ENCODE measurements at places on chromosomes 2 and 18.

DNA sequence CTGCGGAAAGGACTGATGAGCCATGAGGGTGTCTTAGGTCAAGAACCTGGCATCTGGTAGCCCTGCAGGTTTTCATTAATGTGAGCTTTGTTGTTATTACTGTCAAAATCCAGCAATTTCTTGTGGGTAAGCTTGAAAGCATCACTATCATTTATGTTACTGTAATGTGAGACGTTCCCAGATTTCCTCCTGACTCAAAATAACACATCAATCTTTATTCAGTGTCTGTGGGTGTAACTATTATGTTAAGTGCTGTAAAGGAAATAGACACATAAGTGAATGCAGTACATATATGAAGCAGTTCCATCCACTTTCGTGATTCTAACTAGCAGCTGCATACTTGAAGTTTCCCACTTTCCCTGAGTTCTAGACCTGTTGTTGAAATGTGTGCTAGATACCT lies 89.8 kb downstream of the FHOD3 start:
- DNase-seq, result no peak

- DNase-seq, result no peak
Measured at GRCh38 chr2:72211350-72211749, 63.7 kb upstream of the CYP26B1 start.

DNA sequence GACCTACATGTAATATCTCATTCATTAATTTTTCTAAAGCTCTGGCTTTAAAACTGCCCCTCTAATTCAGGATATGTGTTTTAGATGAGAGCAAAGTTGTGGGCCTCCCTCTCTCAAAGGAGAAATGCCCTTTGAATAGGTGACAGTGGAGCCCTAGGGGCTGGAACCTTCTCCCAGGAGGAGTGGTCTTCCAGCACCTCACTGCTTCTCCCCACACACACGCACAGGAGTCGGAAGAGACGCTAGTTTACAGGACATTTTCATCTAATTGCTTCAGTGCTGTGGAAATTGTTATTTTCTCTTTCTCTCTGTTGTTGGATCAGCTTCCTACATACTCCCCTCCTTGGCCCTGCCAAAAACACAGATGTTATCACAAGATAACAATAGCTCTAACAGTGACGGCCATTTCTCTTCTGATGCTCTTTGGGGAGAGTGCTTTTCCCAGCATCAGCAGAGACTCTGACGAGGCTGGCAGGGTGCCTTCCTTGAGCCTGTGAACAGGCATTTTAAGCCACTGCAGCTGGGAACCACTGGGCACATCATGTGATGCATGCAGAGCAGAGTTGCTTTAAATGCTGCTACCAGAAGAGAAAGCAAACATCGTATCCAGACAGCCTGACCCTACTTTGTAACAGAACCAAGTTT lies 209.4 kb upstream of the SP5 start:
- DNase-seq, result no peak

DNA sequence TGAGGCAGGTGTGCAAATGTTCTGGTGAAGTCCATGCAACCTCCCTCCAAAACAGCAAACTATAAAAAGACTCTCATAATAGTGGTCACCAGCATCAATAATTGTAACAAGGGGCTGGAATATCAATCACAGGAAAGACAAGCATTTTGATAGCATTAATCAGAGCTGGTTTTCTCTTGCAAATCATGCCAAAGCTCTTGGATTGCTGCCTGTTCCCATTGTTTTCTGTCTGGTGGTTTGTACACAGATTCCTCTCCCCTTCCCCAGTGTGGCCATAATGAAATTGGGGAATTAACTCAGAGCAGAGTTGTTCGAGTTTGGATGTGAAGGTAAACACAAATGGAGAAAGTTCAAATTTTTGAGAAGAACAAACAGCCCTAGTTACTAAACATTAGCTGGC lies 134.2 kb downstream of the CDCA7 start:
- DNase-seq, result no peak

GRCh38 chr2:224038049-224038829 lies 847 bp downstream of the SERPINE2 start:
- DNase-seq, result peak; percentile 35

DNA sequence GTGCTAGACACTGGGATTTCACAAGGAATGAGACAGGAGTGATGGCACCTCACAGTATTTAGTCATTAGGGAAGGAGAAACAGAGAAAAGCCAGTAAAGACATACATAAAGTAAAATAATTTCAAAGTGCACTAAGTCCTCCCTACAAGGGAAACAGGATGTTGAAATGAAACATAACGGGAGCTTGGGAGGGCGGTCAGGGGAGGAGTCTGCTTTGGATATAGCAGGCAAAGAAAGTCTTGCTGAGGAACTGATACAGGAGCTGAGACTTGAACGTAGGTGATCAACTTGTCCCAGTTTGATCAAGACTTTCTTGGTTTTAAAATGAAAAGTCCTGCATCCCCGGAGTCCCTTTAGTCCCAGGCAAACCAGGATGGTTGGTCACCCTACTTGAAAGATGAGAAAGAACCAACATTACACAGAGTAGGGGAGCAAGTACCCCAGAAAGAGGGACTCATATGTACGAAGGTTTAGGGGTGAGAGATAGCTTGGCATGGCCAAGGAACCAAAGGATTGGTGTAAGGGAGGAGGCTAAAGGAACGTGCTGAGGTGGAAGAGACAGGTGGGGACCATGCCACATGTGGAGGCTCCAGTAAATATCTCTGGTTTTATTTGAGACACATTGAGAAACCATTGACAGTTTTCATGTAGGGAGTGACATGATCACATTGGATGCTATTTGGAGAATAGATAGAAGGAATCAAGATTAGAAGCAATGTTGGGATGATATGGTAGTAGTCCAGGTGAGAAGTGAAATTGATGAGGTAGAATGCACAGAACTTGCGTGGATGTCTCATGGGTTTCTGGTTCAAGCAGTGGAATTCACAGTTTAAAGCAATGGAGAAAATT lies 28.4 kb downstream of the FBXO48 start:
- DNase-seq, result no peak

- no peak for DNase-seq
Measured at GRCh38 chr2:27241761-27242613, 20.9 kb downstream of the SLC30A3 start.

GRCh38 chr2:31219131-31219969 lies 2.0 kb upstream of the CAPN14 start:
- no peak for DNase-seq

GRCh38 chr2:135840601-135841000 lies 3.6 kb upstream of the LCT start:
- no peak for DNase-seq

DNA sequence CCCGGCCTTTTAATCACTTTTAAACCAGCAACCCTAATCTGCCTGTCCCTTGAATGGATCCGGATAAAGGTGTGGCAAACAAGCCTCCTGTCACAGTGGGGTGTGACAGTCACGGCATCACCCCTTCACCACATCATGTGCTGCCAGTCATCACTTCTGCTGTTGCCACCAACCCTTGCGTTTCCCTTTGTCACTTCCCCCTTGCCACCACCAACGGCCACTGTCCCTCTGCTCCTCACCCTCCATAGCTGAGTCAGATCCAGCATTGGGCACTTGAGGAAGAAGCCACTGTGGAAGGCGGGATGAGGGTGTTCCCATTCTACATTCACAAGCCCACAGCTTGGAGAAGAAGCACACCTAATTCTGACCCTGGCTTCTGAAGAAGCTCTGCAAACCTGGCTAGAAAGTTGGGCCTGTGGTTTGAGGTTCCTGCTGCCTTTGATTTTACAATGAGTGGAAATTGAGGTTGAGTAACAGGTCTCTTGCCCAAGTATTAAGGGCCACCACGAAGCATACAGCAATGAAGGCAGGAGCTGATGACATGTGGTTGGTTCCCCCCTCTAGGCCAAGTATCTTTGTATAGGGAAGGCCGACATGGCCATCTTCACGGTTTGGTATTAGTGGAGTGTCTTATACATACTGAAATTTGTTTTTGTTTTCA lies 22.9 kb upstream of the DARS1 start:
- peak; percentile 31 for DNase-seq

DNA sequence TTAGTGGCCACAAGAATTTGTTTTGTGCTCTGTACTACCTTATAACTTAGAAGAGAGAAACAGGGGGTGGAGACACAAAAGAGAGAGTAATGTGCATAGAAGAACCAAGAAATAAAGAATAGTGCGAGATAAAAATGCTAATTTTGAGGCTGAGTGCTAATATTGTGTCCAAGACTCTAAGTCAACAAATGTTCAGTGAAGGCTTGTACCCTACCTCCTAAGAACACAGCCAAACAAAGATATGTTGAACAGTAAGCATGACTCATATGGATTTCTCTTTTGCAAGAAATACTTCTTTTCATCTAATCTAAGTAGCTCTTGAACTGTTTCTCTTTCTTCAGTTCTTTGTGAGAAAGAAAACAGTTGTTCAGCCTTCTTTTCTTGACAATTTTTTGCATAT lies 45.2 kb downstream of the GAREM1 start:
- no peak for DNase-seq

DNA sequence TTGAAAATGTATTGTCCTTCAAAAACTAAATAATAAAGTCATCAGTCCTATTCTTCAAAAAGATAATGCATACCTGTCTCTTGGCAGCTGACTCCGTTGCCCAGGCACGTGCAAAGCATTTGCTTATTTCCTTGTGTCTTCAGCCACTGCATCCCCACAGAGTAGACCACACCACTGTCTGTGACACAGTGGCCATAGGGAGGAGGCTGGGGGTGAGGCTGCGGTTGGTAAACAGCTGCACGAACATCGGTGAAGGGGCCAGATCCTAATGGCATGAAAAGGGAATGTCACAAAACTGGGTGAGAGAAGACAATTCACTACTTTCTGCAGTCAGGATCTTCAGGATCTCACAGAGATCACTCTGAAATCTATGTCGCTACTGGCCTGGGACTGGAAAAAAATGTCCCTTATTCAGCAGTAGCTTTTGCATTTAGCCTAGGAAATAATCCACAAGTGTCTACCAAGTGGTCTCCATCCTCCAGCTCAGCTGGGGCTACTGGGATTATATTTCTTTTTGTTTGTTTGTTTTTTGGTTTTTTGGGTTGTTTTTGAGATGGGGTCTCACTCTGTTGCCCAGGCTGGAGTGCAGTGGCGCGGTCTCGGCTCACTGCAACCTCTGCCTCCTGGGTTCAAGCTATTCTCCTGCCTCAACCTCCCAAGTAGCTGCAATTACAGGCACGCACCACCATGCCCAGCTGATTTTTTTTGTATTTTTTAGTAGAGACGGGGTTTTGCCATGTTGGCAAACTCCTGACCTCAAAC lies 10.7 kb downstream of the FN1 start:
- DNase-seq, result no peak

DNA sequence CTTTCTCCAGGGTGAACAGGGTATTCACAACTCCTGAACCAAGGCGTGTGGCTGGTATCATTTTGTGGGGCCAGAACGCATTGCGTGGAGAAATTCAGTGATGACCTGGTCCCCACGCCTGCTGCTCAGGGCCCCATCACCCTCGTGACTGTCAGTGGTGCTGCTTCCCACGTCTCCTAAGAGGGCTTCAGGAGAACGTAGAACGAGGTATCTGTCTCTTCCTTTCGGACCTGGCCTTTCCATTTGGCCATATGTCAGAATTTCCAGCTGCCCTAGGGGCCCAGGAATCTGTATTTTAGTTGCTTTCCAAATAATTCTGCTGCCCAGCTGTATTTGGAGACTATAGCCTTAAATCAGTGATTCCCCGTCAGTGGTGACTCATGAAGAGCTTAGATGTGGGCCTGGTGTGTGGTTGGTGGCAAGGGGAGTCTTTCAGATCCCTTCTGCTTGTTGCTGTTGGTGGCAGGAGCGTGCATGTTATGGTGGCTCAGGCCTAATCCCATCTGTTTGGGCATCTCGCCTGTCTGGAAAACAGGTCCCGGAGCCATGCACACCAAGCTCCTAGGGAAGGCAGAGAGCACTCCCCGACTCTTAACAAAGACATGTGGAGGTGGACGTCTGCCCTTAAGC lies 56.4 kb downstream of the NPAS2 start:
- DNase-seq, result no peak

- no peak for DNase-seq
Measured at GRCh38 chr2:190378880-190379237, 29.3 kb upstream of the MFSD6 start.

GRCh38 chr18:31555971-31556747 lies 35.5 kb upstream of the TTR start:
- peak; percentile 16 for DNase-seq

DNA sequence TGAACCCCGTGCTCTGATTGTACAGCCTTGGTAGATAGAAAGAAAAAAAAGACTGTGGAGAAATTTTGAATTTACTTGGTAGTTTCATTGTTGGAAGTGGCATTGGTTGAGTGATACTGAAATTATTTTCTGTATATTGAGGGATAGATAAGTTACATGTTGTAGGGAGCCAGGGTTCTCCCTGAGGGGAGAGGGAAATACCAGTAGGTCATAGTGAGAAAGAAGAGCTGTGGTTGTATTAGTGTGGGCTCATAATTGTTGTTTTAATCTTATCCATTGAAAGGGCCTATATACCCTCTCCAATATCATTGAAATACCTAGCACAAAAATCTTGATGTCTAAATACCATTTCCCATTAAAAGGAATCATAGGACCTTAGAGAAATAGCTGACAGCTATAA lies 16.9 kb upstream of the RAB31 start:
- DNase-seq, result no peak

DNA sequence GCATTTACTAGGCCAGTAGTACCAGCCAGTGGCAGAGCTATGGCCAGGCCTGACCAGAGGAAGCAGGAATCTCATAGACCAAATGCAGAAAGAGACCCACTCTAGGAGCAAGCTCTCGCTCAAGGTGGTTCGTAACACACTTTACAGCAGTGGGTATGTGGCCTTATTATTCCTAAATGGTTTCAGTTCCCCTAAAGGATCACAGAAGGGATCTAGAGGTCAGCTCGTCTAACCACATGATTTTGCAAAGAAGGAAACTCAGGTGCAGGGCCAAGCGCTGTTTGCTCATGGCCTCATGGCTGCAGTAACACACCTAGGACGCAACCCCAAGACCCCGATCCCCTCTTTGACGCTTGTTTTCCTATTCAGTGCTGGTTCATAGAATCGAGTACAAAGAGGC lies 65.5 kb upstream of the ATG16L1 start:
- DNase-seq, result no peak

DNA sequence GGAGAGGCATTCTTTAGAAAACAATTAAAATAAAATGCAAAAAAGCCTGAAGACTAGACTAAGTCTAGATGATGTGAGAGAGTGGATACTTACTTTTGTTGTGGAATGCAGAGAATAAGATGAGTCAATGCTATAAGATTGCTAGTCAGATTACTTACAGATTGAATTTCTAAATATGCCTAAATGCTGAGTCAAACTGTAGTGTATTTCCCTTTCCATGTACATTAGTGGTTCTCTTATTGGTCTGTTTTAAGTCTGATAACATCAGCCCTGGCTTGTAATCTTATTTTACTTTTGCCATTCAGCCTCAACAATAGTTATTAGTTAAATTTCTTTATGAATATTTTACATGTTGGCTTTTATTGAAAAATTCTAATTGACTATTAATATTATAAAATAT lies 702.7 kb downstream of the SOCS6 start:
- DNase-seq, result no peak

DNA sequence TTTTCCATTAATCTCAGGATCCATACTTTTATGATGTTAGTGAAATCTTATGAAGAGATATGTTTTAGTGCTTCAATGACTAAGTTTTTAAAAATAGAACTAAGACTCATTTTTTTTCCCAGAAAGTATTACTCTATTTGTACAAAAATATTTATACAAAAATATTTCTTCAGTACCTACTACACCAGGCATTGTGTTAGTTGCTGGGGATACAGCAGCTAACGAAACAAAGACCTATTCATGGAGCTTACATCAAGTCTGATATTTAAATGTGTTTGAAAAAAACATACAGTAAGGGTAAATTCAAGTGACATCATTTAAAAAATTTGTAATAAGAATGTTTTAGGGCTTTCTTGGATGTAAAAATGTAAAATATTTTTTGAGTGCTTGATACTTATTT lies 11.6 kb downstream of the VAPA start:
- DNase-seq, result no peak

All from activated T-cell treated with anti-CD3 and anti-CD28 coated beads for 24 hours (primary cell).